ENCODE measurements at places on chromosomes 4 and X. TPM values are rescaled to one million over a fixed set of nuclear protein-coding genes. Genes with fewer than 3 reads are reported as not detected.

ACE2 gene
- 3.3 TPM for total RNA-seq

TRPC5OS gene
- total RNA-seq: not detected

PAGE5 gene
- total RNA-seq: not detected

STIM2 gene
- total RNA-seq: 23.2 TPM

REPS2 gene
- total RNA-seq: 14.7 TPM

FDCSP gene
- total RNA-seq: not detected

DDIT4L gene
- total RNA-seq: 10.8 TPM

TMEM255A gene
- total RNA-seq: 0.44 TPM
